Inflammatory macrophage (primary cell): ENCODE measurements at places on chromosomes 11 and 22.

GRCh38 chr11:862081-862661 is 19.5 kb downstream of the TSPAN4 start:
- no peak for DNase-seq

DNA sequence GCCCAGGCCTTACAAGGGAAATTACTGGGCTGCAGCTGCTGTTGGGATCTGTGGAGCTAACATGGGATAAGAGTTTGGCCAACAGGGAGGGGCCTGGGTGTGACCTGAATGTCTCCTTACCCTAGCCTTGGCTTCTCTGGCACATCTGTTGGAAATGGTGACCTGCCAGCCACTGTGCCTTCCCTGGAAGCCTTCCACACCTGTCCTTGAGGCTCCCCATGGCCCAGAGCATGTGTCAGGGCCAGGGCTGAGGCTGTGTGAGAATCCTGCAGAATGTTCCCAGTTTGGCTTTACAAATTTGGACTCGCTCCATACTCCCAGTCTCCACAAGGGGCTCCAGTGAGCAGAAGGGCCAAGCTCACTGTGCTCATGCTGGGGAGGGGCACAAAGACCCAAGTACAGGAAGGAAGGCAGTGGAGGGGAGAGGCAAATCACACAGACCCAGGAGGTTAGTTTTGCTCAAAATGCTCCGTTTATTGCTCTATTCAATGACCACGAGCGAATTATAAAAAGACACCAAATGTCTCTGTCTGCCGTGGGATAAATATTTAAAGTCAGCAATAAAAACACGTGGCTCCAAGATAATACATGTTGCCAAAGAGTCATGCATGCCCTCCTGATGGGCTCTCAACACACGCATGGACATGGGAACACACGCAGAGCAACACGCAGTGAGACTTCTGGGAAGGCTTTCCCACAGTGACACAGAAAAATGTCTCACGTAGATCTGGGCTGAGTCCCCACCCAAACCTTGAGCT is 1.7 kb upstream of the IGSF22 start:
- no peak for DNase-seq

DNA sequence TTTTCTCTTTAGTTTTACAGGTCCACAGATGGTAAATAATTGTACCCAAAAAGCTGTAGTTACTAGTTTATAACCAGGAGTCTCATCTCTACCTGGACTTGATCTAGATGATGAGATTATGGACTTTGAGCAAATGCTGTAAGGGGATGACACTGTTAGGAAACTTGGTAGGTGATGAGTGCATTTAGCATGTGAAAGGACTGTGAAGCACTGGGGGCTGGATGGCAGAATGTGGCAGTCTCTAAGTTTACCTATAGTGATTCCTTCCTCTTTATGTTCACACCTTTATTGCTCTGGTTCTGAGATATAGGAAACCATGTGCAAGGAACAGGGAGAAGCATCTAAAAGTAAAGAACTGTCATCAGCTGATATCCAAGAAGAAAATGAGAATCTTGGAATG is 230.7 kb upstream of the CHORDC1 start:
- DNase-seq = no peak

DNA sequence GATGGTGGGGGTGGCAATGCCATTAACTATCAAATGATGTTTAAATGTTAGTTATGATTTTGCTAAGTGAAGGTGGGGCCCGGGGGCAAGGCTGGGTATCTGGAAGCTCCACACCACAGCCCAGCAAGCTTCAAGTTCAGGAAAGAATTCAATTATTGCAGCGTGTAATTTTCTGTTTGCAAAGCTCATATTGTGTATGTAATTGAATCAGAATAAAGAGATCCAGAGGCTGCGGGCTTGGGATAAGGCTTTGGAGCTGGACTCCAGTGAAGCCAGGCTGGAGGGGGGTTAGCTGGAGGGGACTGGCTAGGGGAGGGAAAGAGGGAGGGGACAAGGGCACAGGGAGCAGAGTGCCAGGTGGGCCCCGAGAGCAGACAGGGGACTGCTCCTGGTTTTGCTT is 557.1 kb upstream of the CADM1 start:
- no peak for DNase-seq

- DNase-seq = peak; percentile 79
Measured at GRCh38 chr11:68447015-68447801, 13.3 kb upstream of the PPP6R3 start.

GRCh38 chr11:45185228-45185729 is 38.8 kb downstream of the PRDM11 start:
- no peak for DNase-seq

GRCh38 chr11:12184699-12185098 is 74.3 kb downstream of the MICAL2 start:
- DNase-seq = no peak

DNA sequence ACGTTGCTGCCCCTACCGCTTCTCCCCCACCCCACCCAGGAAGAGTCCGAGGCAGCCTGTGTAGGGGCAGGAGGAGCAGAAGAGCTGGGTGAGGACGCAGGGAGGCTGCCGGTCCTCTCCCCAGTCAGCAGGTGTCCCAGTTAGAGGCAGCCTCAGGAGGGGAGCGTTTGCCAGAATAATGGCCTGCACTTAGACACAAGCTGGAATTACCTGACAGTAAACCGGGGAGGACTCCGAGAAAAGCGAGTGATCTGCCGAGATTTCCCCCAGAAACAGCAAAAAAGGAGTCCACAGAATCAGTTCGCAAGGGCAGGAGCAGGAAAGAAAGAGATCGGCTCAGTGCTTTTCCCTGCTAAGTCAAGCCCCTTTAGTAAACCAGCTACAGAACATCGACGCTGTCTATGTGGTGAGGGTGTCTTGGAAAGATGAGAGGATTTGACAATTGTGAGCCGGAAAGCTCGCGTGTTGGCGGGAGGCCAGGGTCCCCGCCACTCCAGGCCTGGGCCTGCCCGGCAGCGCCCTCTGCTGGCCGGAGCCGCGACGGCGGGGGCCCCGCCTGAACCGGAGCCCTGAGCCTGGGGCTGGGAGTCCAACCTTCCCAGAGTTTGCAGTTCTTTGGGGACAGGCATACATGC is 17.7 kb upstream of the THRSP start:
- DNase-seq = peak; percentile 66

GRCh38 chr11:104410336-104410735 is 246.4 kb upstream of the PDGFD start:
- no peak for DNase-seq

GRCh38 chr22:23101524-23101923 is 31.2 kb downstream of the GNAZ start:
- no peak for DNase-seq

GRCh38 chr11:132050049-132050448 is 679.6 kb downstream of the NTM start:
- peak; percentile 46 for DNase-seq

DNA sequence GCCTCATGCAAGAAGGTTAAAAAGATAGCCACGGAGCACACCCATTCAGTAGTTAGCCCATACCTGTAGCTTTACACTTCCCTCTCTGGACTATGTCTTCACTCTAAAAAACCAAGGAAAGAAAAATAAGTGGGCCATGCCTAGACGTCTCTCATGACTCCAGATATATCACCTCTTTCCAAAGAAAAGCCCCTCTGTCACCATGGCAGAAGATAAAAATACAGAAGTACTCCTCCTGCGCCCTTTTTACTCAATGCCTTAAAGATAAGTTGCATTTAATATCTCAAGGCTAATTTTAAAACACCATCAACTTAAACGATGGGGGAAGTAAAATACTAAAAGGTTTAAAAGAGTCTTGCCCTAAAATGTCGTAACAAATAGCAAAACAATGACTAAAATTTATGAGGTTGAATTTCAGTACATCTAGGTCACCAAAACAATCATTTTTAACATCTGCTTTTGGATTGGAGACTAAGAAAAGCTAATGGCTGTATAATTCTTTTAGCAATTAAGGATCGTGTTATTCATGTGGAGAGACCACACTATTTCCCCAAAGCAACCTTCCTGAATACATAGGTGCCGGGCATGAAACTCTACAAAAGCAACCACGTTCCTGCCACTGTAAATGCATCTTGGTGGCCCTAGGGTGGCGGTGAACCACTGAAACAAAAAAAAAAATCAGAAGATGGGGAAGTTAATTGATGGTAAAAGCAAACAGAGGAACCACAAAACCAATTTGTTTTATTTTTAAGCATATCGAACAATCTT is 46.0 kb downstream of the CELF1 start:
- DNase-seq = peak; percentile 26

- no peak for DNase-seq
Measured at GRCh38 chr22:26800858-26801257, 143.5 kb downstream of the MIAT start.

- no peak for DNase-seq
Measured at GRCh38 chr11:37788141-37788877, 1190.3 kb upstream of the RAG2 start.

GRCh38 chr22:48532986-48533385 is 1294.7 kb downstream of the BRD1 start:
- no peak for DNase-seq

GRCh38 chr22:19905347-19906276 is 36.0 kb upstream of the COMT start:
- DNase-seq = no peak

DNA sequence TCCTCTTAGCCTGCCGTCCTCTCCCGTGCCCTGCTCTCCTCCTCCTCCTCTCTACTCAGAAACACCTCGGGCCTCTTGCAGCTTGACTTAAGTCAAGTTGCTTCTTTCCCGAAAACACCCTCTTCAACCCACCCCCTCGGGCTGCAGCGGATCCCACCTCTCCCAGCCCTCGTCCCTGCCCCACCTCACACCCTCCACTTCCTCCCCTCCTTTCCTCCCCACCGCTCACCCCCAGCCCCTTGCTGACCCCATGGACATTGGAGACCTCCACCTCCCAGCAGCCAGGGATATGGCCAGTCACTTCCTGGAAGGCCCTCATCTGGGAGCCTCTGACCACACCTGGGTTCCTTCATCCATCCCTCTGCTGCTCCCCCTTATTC is 8.5 kb upstream of the CYTH4 start:
- no peak for DNase-seq

- no peak for DNase-seq
Measured at GRCh38 chr11:12361682-12362081, 15.7 kb upstream of the PARVA start.

- no peak for DNase-seq
Measured at GRCh38 chr11:110830747-110831146, 118.5 kb upstream of the ARHGAP20 start.
